ENCODE measurements at places on chromosomes 2 and 18.

- no peak for DNase-seq
Observed at GRCh38 chr2:147430408-147430807, 414.4 kb upstream of the ACVR2A start.

GRCh38 chr2:204145791-204146190 lies 209.2 kb downstream of the ICOS start:
- peak; percentile 3 for DNase-seq

DNA sequence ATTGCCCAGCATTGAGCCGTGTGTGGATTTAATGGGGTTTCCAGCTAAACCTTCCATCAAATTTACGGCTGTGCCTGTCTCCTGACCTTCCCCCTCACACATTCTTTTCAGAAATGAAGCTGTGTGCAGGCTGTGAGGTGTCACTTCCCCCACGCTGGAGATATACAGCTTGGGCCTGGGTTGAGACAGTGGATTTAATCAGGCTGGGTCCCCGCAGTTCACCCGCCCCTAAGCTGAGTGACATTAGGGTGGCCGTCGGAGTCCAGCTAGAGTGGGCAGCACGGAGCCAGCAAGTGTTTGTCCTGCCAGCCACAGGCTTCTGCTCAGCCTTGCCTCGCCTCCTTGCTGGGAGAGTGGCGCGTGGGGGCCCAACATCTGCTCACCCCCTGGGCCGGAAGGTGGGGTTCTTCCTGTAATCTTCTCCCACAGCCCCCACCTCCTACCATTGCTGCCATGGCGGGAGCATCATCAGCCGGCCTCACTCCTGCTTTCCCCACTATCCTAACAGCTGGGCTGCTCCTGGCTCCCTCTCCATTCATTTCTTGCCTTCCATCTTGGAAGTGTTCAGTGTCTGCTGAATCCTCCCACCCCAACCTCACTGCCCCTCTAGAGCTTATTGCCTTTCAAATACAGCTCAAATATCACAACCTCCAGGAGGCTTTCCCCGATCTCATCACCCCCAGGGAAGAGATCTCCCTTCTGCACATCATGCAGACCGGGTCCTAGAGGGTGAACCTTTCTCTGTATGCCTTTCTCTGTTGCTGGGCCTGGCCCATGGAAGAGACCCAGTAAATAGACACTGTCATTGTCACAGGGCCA lies 149.0 kb downstream of the GLI2 start:
- no peak for DNase-seq

GRCh38 chr2:108169982-108170625 lies 69.7 kb upstream of the SULT1C3 start:
- no peak for DNase-seq

GRCh38 chr2:238859636-238860347 lies 11.9 kb downstream of the TWIST2 start:
- DNase-seq = no peak

GRCh38 chr2:12479065-12479601 lies 237.6 kb upstream of the TRIB2 start:
- DNase-seq = no peak

- no peak for DNase-seq
Observed at GRCh38 chr18:50722311-50722710, 97.5 kb downstream of the MRO start.
